ENCODE measurements at places on chromosomes 3 and 15.

GRCh38 chr15:64720188-64720587, 55.2 kb downstream of the RBPMS2 start:
- no peak for DNase-seq

DNA sequence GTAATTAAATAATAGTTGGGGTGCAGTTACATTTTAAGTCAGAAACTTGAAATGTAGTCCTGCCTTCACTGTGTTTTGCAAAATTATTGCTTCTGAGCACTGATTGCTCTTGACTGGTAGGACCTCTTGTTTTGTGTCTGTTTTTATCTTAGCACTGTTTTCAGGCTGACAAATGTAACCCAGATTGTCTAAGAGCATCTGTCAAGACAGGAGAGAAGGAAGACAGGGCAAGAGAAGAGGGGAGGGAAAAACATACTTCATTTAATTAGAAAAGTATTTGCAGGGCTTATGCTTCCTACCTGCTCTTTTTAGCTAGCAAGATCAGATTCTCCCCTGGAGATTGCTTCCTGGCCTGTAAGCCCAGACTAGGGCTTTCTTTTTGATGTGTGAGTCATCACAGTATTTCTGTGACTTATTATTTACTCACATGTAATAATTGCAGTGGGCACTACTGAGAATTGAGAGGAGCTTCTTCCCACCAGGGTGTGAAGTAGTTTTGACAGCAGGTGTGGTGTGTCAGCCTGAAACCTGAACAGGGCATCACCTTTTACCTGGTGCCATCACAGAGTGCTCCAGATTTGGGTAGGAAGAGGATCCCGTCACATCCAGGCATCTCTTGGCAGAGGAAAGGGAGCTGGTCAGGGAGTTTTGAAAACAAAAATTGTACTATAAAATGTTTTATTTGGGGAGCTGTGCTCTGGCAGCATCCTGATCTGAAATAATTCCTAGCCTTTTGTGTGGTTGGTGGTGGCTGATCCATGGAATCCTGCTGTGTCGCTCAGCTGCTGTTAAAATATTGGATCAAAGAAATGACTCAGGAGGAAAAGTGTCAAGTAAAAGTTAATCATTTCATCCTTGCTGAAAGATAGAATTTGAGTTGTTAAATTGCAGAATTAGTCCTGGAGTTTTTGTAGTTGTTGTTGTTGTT, 98.2 kb downstream of the TMEM108 start:
- no peak for DNase-seq

DNA sequence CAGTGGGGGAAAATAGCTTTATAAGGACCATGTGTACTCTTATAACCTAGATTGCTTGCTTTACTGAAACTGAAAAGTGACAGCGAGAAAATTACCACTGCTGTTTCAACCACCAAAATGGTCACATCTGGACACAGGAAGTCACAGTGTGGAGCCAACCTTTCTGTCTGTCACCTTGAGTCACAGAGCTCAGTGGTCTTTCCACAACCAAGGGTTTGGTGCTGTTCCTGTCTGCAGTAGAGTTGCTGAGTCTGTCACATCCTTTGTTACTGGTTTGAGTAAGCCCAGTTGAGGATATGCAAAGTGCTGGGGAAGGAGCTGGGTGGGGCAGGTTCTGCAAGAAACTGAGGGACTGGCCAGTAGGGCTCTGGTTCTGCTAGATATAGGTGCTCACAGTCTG, 139.1 kb upstream of the EIF1B start:
- no peak for DNase-seq

DNA sequence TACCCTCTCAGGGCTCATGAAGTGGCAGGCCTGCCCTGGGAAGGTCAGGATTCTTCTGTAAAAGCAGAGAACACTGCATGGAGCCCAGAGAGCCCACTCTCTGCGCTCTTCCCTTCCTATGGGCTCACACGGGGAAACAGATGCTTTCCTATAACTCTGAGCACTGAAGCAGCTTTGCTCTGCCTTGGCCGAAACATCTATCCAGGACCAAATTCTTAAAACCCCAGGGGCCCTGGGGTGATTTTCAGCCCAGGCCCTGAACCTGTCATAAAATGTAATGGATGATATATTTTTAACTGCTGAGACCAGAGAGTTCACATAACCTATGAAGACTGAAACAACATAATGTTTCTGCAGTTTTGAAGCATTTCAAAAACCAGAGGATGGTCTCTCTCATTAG, 249.9 kb upstream of the CTDSPL start:
- no peak for DNase-seq

DNA sequence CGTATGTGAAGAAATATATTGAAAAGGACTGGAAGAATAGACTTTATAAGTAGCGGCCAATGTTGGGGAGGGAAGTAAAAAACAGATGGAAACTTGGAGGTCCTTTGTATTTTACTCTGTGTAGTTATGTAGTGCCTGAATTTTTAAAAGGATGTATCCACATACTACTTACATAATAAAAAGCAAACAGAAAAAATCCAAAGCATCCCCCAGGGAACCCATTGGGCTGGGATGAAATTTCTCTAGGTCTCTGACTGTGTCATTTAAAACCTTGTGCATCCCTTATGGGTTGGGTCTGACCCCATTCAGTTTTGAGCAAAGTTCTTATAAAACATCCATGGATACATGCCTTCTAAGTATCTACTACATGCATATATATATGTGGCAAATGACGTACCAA, 141.1 kb downstream of the NR1D2 start:
- DNase-seq, result no peak

DNA sequence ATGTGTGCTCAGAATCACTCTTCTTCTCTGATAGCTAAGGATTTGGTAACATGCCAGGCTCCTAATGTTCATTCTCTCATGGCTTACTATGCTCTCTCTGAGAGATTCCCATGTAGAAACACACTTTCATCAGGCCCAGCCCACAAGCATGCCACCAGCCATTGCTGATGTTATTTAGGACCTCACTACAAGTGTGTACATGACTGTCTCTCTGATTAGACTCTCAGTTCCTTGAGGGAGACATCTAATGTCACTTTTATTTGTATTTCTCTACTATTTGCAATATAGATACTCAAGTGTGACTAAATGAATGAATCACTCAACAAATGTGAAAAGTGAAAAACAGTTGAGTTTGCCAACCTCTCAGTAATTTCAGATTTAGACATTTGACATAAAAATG, 84.3 kb upstream of the ARL6 start:
- no peak for DNase-seq

GRCh38 chr3:71402911-71403310, 180.6 kb downstream of the FOXP1 start:
- no peak for DNase-seq

DNA sequence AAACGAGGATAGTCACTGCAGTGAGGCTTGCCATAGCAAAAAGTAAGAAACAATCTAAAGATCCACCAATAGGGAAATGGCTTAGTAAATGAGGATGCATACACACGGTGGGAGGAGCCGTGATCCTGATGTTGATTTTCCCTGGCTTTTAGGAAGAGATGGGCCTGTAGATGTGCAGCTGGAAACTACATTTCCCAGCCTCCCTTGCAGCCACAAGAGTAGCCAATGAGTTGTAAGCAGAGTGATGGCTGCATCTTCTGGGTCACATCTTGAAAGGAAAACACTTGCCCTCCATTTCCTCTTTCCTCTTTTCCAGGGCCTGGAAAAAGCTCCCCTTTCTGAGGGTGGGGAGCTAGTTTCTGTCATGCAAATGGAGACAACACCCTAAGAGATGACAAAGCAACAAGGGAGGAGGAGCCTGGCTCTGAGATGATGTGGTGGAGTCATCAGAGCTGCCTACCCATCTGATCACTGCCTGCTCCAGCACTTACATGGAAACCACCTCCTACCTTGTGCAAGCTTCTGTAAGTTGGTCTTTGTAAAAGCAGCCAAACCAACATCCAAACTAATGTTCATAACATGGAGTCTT, 139.1 kb downstream of the TLE3 start:
- no peak for DNase-seq

GRCh38 chr15:38996111-38996631, 431.6 kb upstream of the RASGRP1 start:
- DNase-seq, result peak; percentile 76

- DNase-seq, result no peak
Observed at GRCh38 chr15:36598529-36599177, 19.2 kb downstream of the CDIN1 start.

GRCh38 chr15:80489030-80489594, 84.9 kb downstream of the ARNT2 start:
- peak; percentile 79 for DNase-seq

DNA sequence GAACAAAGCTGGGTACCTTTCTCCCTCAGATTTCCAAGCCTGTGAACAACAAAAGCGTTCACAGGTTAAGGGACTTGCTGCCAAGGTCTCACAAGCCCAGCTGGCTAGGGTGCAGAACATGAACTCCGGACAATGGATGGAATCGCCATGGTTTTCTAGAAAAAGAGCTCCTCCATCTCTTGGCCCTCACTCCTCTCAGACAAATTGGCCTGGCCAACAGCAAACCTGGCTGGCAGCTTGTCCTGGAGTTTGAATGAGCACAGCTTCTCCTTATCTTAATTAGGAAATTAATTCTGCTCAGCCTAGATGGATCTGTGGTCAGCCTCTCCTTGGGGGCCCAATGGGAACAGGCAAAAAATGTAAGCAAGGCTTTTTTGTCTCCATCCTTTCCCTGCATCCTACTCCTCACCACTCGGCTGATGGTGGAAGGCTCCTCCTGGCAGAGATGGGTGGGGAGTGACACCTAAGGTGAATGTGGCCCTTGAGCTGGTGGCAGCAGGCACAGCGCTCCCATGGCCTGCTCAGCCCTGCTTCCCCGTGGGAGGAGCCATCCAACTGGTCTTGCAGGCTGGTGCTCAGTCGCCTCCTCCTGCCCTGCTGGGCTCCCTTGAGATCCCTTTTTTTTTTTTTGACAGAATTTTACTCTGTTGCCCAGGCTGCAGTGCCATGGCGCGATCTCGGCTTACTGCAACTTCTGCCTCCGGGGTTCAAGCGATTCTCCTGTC, 5.8 kb downstream of the KLHL25 start:
- DNase-seq, result no peak

- no peak for DNase-seq
Observed at GRCh38 chr15:82545002-82545401, 4.7 kb upstream of the RPS17 start.

DNA sequence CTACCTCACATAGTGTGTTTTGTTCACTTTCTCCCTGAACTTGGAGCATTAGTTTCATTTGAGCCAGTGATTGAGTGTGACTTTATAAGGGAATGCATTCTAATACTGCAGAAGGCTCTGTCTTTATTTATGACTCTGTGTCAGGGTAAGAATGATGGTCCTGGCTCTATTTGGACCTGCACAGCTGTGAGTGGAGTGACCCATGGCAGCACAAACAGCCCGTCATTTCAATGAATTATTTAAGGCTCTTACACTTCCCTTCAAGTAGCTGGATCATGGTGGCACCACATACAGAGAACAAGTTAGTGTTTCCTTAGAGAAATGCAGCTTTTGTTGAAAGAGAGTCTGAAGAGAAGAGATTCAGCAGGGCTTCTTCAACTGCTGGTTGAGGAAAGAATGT, 16.4 kb downstream of the TMEM108 start:
- no peak for DNase-seq

DNA sequence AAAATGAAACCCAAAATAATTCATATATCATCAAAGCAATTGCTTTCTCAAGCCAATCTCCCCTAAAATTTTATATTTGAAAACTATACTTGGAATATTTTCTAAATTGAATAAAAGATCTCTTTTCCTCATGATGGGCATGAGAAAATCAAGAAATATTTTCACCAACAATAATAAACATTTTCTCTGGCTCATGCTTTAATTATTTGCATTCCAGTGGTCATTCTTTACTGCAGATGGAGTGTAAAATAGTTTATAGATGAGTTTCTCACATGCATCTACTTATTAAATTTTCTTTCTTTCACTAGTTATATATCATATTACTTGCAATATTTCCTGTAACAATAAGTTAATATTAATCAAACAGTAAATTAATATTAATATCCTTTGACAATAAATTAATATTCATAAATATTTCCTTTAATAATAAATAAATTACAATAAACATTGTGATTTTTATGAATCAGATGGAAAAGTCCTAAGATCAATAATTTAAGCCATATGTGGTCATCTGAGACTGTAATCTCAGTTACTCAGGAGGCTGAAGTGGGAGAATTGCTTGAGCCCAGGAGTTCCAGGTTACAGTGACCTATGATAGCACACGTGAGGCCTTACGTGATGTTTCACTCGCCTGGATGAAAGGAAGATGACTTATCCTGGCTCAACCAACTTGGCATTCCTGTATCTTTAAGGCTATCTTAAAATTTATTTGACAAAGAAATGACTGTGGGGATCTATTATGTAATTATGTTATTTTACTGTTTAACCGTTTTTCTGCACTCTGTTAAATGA, 958.8 kb downstream of the ZPLD1 start:
- DNase-seq, result peak; percentile 11

DNA sequence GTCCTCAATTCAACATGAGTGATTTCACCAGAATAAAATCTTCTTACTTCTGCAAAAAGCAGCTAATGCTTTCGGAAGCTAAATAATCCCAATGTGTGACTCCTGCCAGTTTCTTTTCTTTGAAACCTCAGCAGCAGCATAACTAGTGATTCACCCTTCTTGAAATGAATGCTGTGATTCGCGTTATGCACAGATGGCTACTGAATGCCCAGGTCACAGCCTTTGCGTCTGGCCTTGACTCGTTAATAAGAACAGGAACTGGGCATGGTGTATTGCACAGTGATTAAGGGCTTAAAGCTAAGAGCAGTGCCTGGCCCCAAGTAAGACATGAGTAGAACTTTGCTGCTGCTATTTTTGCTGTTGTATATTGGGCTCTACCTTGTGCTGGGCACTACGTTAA, 19.0 kb downstream of the CGNL1 start:
- peak; percentile 82 for DNase-seq

DNA sequence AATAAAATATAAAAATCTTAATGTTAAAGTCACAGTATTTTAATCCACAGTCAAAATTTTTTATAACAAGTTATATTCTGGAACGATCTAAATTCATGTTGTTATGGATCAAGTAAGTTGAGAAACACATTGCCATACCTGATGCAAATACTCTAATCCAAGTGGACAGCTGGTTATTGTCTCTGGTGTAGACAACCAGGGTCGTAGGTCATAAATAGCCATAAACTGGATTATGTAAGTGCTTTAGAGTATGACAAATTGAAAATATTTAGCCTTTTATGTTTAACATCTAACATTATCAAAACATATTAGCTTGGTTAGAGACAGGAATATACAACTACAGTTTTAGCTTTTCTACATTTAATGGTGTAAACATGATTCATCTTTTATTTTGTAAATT, 53.0 kb downstream of the PLSCR2 start:
- DNase-seq, result no peak

- DNase-seq, result no peak
Observed at GRCh38 chr3:24139463-24140412, 194.7 kb downstream of the NR1D2 start.

DNA sequence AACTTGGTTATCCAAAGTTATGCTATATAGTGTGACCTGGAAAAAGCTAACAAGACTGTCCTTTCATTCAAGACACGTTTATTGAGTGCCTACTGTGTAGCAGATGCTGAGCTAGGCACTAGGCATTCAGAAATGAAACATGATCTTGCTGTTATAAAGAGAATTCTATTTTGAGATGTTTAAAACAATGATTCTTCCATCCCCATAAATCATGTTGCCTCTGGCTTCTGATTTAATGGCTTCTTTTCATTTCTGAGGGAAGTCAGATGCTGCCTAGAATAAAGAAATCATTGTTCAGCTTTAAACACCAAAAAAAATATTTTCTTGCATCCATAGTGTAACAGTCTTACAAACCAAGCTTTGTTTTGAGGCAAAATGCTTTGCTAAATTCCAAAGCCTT, 620.9 kb upstream of the UBE2E2 start:
- DNase-seq, result no peak

GRCh38 chr3:55501905-55502304, 14.8 kb upstream of the WNT5A start:
- no peak for DNase-seq
